ENCODE measurements at places on chromosomes 4 and X.
A peak's percentile ranks its signal among the peaks of the same experiment; 100 is the strongest.

- peak; percentile 70 for DNase-seq
These were observed 3.9 kb downstream of the MAML3 start for GRCh38 chr4:140149846-140150635.

DNA sequence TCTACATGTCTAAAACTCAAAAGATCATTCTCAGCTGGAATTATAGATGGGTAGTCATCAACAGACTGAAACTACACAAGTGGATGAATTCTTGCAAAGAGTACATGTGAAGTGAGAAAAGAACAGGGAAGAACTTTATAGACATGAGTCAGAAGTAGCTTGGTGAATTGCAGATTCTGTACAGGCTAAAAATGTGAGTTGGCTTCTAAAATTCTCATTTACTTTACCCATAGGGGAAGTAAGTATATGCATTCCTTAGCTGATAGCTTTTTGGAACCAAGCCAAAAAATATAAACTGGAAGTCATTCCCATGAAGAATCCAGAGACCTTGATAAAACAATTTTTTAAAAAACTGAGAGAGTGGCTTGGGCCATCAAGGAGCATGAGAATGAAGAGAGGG is 584.2 kb upstream of the FTHL17 start:
- no peak for DNase-seq

GRCh38 chrX:40663880-40664630 is 16.7 kb upstream of the CXorf38 start:
- peak; percentile 11 for DNase-seq

GRCh38 chrX:75155447-75155826 is 646 bp downstream of the ABCB7 start:
- DNase-seq: no peak

DNA sequence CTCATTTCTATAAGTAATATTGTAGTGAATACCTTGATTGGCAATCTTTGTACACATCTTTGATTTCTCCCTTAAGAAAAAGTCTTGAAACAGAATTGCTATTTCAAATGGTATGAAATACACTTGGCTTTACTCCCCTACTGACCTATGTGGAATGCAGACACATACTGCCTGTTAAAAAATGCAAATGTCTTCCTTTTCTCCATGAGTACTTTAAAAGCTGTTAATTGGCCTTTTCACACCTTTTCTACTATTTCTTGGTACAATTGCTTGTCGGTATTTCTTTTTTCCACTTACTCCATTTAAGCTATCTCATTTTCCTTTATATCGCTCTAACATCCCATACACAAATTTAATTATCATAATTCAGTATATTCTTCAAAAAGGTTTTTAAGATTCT is 87.2 kb downstream of the FRYL start:
- no peak for DNase-seq

GRCh38 chr4:55979562-55979961 is 30.8 kb downstream of the CEP135 start:
- no peak for DNase-seq

DNA sequence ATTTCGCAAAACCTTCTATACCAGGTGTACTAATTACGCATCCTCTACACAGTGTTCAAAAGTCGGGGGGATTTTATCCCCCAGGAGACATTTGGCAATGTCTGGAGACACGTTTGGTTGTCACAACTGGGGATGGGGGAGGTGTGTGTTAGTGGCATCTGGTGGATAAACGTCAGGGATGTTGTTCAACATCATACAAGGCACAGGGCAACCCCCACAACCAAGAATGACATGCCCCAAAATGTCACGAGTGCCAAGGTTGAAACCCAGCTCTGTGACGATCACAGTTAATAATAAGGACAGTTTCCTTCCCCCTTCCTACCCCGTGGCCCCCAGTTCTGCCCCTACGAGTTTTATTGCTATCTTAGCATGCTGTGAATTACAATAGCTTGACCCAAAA is 15.9 kb upstream of the SEL1L3 start:
- DNase-seq: no peak

- peak; percentile 2 for DNase-seq
These were observed 16.4 kb downstream of the SPIN2B start for GRCh38 chrX:57104921-57105398.

- DNase-seq: no peak
These were observed 13.3 kb downstream of the KIAA0232 start for GRCh38 chr4:6795821-6796220.

DNA sequence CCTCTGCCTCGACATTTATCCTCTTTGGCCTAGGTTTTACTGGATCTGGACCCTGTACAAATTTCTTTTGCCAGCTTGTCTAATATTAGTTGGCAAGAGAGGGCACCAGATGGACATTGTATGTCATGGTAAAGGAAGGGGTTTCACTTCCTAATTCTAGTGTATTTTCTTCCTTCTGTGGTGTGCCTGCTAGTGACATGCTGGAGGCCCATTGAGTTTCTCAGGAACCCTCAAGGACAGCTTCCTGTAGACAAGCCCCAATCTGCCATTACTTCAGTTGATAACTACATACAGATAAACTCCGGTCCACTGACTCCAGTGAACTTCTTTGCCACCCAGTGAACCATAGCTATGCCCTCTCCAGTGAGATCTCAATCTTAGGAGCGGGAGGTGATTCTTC is 116.9 kb downstream of the STPG2 start:
- no peak for DNase-seq

DNA sequence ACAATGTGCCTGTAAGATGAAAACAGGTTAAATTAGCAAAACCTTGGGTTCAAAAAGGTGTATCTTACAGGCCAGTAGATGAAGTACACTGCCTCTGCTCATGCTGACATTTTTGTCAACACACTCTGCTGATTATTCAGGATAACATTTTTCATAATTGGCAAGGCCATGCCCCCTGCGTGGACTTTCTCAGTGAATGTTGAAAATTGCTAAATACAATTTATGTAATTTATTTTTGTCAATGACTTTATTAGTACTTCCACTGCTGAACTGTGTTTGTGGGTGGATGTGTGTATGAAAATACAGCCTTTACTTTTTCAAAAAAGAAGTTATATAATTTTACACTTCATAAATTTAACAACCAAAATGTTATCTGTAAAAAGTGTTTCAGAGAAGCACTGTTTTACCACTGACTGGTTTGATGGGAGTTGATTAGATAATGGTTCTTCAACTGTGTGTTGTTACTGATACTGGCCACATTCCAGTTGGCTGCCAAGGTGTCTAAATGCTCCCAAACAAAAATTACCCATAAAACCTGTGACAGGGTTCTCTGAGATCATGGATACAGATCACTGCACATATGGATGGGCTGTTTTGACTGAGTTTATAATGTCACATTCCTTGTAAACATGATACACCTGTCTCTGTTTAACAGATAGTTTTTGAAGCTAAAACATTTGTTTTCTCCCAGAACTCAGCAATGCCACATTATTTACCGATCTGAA is 151.9 kb upstream of the SLC7A11 start:
- DNase-seq: no peak

- DNase-seq: no peak
These were observed 1.5 kb downstream of the GPR101 start for GRCh38 chrX:137032341-137032694.

- no peak for DNase-seq
These were observed 13.1 kb upstream of the FREM3 start for GRCh38 chr4:143713553-143713952.

- no peak for DNase-seq
These were observed 130.3 kb downstream of the ADGRA3 start for GRCh38 chr4:22385611-22386011.

GRCh38 chrX:36867143-36867542 is 141.0 kb upstream of the FAM47C start:
- DNase-seq: peak; percentile 4

- no peak for DNase-seq
These were observed 168.4 kb upstream of the NRK start for GRCh38 chrX:105653891-105654290.

DNA sequence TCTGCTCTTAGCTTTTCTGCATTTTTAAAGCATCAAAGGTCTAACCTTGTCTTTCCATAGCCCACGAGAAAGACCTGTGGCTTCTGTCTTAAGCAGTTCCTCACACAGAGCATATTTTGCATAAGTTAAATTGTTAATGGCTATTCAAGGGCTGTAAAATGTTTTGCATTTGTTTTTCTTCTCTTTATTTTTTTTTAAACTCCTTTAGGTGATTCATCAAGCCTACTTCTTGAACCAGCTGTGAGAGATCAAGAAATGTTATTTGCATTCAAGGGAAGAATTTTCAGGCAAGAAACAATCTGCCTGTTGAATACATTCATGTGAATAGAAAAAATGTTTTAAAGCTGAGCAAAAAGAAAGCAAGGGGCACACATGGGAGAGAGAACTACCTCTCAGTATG is 423.8 kb upstream of the FRG1 start:
- no peak for DNase-seq

GRCh38 chr4:25171201-25171865 is 11.1 kb upstream of the SEPSECS start:
- DNase-seq: no peak

DNA sequence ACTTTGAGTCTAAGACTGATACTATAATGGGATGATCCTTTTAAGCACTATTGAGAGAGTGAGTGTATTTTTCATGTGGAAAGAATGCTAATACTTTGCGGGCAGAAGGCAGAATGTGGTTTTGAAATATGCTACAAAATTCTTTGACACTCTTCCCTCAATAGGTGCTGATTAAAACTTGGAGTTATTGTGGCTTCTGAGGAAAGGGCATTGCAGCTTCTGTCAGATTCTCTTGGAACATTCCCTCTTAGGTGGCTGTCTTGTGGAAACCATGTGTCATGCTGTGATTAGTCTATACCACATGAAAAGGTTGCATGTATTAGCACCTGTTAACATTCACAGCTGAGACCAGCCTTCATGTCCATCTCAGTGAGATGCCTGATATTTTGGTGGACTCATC is 547.0 kb downstream of the STIM2 start:
- no peak for DNase-seq

DNA sequence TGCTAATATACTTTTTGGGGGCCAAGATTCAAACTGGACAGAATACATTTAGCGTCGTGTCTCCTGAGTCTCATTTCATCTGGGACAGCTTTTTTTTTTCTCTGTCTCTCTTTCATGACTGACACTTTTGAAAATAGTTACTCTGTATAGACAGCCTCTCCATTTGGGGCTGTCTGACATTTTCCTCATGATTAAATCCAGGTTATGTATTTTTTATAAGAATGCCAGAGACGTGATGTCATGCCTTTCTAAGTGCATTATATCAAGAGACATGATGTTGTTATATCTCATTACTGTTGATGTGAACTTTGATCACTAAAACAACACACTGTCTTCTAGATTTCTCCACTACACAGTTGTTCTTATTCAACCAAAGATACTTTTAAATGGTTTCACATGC is 199.0 kb downstream of the BANK1 start:
- no peak for DNase-seq

DNA sequence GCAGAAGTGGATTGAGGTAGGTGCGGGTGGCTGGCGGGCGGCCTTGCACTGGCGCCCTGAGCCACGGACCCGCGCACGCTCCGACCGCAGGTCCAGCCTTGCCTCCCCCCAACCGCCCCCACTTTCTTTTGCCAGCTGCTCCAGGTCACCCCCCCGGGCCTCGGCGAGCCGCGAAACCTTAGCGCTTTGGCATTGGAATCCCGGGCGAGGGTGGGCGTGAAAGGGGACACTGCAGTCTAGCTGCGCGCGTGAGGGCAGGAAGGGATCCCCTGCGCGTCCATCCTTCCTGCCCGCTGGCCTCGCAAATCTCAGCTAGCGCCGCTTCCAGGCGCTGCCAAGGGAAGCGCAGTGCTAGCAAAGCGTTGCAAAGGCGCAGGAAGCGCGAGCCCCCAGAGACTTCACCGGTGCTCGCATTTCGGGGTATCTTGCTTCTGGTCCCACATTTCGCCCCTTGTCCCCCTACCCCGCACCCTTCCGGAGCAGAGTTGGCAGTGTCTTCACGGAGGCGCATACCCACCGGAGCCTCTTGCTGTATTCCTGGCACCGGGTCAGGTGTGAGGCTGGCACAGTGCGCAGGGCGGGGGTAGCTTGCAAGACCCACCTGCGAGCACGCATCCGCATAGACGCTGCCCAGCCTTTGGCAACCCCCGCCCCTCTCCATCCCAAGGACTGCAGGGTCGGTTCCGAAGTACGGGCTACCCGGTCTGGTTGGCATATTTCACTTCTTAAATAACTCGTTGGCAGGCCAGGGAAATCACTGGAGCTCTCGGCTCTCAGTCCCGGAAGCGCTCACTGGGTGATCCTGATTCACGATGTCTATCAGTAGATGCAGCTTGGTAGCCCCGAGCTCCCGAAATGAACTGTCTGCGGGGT is 104.4 kb downstream of the UCHL1 start:
- DNase-seq: peak; percentile 51

GRCh38 chrX:13254076-13254785 is 65.6 kb downstream of the ATXN3L start:
- no peak for DNase-seq

GRCh38 chrX:13654116-13654515 is 1.2 kb downstream of the TCEANC start:
- DNase-seq: no peak

GRCh38 chr4:144336633-144337032 is 196.1 kb upstream of the GYPA start:
- no peak for DNase-seq

- no peak for DNase-seq
These were observed 32.9 kb upstream of the SPRY1 start for GRCh38 chr4:123363729-123364128.

GRCh38 chr4:35102066-35102465 is 1142.2 kb downstream of the ARAP2 start:
- DNase-seq: no peak

- DNase-seq: no peak
These were observed 70.2 kb downstream of the ADRA2C start for GRCh38 chr4:3836406-3836755.

DNA sequence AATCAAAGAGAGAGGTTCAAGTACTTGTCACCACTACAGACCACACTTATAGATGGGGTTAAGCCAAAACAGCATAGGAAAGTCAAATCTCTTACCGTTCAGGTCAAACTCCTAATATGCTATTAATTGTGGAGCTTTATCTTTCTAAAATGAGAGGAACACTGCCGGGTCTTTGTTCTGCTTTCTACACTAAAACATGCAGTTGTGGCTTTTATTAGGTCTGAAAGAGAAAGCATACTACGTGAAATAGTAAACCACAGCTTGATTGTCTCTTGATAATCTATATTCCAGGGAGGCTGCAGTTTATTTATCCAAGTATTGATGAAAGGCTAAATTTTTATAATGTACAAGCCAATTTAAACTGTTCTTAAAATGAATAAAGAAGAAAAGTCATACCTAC is 12.3 kb upstream of the INPP4B start:
- no peak for DNase-seq

DNA sequence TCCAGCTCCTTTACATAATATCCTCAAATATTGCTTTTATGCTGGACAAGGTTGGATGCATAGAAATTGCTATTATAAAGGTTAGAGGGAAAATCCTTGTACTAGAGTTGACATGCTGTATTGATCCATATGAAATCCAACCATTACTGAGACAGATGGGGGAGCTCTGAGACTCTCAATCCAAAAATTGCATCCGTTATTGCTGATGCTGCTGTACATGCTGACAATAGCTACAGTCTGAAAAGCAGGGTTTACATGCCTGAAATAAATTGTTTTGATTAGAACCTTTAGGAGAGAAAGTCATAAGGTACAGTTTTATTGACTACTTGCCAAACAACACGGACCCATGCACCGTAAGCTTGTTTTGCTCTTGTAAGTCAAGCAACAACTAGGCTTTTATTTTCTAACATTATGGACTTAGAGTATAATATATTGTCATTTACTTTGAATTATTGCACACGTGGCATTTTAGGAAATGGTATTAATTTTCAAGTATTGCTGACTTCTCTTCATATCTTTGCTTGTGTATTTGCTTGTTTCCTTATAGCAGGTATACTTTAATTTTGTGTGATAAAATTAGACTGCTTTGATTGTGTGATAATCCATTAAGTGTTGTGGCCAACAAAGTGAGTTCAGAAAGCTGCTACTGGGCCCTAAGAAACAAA is 1365.2 kb downstream of the STIM2 start:
- DNase-seq: no peak
